ENCODE measurements at places on chromosomes 6 and 20.

DNA sequence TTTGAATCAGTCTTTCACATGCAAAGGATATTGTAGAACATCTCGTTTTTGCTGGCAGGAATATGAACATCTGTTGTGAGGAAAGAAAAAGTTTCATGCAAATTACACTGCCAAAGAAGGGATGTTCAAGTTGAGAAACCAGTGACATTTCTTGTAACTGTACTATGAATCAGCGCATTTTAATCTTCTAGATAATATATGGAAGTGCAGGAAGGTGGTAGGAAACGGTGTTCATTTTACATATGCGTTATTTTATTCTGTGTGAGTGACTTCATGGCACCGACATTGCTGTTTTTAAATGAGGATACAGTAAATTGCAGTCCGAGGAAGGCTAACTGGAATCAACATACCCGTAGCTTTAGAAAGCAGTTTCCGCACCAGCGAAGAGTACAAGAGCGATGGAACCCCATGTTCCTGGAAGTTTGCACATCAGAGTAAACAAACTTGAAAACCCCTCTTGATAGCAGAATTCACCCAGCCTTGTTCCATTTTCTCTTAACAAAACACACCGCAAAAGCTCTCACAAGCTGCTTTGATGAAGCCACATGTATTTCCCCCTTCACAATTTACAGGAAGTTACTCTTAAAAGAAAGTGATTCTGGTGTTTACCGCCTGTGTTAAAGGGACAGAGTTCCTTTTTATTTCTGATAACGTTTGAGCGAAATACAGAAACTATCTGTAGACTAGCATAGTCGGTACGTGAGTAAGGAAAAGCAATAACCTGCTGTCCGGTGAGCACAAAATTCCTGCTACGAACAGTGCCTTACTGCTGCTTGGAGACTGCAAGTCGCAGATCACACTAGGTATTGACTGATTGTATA, 11.5 kb downstream of the PRDM1 start:
- DNase-seq, result no peak

DNA sequence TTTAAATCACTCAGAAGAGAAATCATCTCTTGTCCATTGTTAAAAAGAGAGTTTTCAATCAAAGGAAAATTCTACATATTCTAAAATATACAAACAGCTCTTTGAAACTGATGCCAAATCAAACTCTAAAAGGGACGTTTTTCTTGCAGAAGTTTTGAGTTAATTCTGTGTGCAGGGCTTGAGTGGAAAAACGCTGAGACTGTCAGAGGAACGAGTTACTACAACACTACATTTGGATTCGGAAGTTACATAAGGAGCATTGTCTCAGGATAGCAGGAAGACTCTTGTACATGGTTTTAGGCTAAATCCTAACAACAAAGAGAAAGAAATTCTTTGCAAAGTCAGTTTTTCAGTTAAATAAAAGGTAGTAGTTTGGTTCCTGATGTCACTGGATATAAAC, 155.7 kb upstream of the SUPT3H start:
- no peak for DNase-seq

DNA sequence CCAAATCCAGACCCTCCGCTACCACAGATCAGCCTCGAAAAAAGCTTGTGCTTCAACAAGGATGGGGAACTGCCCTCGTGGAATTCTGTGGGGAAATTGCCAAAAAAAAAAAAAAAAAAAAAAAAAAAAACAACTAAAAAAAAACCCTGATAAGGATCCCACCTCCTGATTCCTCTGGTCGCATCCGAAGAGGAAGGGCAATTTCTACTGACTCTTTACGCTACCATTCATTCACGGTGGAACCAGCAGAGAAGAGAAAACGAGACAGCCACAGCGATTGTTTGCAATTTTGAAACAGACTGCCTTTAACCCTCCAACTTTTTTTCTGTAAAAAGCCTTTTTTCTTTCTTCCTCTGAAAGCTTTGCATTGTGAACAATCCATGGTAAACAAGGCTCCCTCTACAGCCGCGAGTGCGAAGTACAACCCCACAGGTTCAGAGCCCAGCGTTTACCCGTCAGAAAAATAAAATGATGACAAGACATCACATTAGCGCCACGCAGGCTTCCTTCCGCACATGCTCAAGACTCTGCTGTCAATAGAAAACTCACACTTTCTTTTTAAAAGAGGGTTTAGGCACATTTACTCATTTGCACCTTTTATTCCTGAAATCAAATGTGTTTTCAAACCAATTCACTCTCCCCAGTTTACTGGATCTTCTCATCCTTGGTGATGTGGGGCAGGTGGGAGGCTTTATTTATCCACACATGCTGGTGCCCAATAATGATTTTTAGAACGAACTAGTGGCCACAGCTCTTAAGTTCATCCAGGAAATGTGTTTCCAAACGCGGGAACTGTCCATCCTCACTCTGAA, 100.0 kb downstream of the NOL4L start:
- DNase-seq, result peak; percentile 53

DNA sequence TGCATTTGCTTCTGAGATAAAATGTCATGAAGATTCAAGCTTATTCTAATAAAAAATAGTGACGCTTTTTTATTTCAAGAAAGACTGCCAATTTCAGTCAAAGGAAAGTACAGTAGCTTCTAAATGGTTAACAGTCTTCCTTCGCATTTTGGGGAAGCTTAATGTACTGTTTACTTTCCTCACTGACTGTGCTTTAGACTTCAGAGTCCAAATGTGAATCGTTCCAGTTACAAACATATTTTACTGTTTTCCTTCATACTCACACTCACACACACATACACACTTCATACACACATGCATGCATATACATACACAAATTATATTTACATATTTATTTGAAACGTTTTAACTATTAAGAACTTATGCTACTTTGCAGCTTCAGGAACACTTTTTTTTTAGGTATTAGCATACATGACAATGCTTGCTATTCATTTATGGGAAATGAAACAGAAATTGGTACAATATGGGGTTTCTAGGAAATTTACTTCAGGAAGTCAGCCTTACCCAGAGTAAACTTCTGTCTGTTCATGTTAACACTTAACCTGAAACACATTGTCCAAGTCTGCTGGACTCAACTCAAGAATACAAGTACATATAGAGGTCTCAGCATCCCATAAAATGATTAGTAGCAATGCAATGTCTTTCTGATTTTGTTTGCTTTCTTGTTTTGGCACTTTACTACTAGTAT, 145.4 kb downstream of the RPS12 start:
- DNase-seq, result no peak

DNA sequence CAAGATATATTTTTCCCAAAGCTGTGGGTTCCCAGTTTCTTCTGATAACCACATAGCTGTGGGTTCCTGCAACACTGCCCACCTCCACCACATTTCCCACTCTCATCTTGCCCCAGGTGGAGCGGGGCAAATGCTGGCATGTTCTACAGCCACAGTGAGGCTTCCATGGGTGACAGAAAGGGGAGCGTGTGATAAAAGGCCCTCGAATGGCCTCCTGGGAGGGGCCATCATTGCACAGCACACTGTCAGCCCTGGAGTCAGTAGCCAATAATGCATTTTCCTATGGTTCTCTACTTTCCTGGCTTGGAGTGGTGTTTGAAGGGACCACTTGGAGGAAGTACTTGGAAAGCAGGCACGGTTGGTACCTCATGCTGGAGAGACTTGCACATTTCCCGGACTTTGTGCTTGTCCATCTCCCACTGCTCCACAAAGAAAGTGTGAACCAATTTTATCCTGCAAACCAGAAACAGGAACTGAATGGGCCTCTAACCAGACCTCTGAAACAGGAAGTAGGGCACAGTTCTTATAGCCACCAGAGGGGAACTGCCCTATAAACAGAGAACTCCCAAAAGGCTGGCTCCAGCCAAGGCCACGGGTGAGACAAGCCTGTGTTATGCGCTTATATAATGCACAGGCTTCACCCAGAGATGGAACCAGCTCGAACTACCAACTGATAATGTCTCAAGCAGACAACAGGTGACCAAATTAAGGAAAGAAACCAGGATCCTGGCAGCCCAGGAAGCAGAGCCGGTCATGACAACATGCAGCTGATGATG, 8.6 kb downstream of the MAP3K5 start:
- DNase-seq, result no peak

GRCh38 chr6:168983925-168984324, 269.7 kb downstream of the THBS2 start:
- no peak for DNase-seq

GRCh38 chr20:36085686-36086267, 68.8 kb upstream of the EPB41L1 start:
- DNase-seq, result no peak

DNA sequence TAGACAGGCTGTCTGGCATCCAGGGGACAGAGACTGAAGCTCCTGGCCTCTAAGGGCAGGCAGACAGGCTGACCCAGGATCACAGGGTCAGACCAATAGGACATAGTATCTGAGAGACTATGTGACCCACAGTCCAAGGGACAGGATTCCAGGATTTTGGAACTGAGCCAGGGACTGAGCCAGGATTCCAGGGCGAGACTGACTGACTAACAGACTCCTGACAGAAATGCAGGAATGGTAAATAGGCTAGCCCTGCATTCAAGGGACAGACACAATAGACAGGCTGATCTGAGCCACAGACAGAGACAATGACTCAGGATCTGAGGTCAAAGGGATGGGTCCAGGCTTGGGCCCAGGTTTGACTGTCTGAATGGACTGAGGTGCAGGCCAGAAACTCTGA, 19.8 kb downstream of the XKR7 start:
- no peak for DNase-seq

- no peak for DNase-seq
Observed at GRCh38 chr6:51830666-51831065, 256.7 kb downstream of the PKHD1 start.

- DNase-seq, result no peak
Observed at GRCh38 chr6:156582509-156582992, 194.6 kb upstream of the ARID1B start.

GRCh38 chr20:42775866-42776265, 413.8 kb downstream of the PTPRT start:
- no peak for DNase-seq

DNA sequence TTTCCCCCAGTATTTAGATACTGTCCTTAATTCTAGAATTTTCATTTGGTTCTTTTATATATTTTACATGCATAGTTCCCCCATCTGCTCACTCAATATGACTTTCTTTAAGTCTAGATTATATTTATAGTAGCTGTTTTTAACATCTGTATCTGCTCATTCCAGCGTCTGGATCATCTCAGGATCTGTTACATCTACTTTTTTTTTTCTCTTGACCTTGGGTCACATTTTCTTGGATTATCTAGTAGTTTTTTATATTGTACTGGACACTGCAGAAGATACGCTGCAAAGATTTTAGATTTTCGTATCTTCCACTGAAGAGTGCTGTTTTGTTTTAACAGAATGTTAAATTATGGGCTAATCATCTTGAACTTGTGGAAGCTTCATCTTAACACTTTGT, 20.7 kb downstream of the RAB22A start:
- no peak for DNase-seq

DNA sequence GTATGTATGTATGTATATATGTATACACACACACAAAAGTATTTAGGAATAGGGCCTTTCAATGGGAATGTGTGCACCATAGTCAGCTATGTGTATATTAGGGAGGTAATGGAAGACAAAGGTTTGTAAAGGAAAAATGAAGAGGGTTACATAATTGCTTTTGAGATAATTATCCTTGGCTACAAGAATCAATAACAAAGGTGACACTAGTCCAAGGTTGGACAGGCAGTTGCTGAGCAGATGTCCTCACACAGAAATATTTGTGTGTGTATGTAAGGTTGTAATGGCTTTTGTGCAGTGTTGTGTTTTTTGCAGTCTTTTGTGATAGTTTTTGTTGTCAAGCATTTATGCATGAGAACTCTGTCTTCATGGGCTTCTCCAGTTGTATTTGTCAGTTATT, 157.9 kb upstream of the MARCKS start:
- no peak for DNase-seq

GRCh38 chr20:63706852-63707557, 771 bp downstream of the ARFRP1 start:
- peak; percentile 46 for DNase-seq

DNA sequence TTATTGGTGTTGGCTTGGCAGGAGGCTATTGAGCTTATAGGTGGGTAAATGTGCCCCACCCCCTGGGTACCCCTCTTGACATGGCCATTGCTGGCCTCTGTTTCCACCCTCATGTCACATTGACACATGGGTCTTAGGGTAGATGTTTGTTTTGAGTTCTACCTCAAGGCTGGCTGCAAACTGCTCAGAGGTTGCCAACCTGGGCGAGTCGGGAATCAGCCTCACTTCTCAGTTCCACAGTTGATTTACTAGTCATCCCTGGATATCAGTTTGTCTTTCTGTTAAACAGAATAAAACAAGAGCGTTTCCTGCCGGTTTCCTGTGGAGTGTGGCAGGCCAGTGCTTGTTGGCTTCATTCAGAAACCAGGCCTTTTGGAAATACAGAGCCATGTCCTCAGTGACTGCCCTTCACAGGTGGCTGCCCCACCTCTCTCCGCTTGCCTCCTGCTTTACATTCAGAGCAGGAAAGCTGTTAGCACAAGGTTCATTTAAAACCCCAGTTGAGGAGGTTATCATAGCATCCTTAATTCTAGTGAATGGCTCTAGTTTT, 105.6 kb downstream of the TCP11 start:
- DNase-seq, result no peak

GRCh38 chr6:45175272-45175671, 152.9 kb upstream of the RUNX2 start:
- no peak for DNase-seq

GRCh38 chr6:14984519-14984853, 261.4 kb upstream of the JARID2 start:
- no peak for DNase-seq

GRCh38 chr6:49855221-49855620, 11.1 kb downstream of the CRISP1 start:
- DNase-seq, result no peak

DNA sequence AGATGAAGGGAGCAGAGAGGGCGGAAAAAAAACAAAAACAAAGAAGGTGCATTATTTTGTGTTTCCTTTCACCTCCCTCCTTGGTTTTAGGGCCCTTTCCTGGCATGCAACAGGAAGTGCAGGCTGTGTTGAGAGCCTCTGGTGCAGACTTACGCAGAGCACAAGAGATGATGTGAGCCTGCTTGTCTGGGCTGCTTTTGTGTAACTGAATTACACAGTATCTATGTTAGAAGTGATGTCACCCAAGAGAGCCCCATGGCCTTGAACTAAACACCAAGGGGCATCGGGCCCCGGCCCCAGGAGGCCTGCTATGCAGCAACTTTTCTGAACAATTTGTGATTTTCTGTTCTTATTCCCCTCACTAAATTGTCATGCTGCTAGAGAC, 25.5 kb downstream of the GNAS start:
- no peak for DNase-seq

DNA sequence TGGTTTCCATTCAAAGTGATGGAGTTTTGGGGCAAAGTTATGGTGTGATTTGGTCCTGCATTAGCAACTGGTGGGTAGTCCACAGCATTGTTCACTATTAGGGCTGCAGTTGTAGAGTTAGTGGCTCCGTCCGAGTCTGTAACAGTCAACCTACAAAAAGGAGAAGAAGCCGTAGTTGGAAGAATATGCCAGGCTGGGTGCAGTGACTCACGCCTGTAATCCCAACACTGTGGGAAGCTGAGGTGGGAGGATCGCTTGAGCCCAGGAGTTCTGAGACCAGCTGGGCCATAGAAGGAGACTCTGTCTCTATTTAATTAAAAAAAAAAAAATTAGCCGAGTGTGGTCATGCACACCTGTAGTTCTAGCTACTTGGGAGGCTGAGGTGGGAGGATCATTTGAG, 69.5 kb downstream of the KIAA0319 start:
- DNase-seq, result no peak
